ENCODE measurements at places on chromosomes 7 and 10.

DNA sequence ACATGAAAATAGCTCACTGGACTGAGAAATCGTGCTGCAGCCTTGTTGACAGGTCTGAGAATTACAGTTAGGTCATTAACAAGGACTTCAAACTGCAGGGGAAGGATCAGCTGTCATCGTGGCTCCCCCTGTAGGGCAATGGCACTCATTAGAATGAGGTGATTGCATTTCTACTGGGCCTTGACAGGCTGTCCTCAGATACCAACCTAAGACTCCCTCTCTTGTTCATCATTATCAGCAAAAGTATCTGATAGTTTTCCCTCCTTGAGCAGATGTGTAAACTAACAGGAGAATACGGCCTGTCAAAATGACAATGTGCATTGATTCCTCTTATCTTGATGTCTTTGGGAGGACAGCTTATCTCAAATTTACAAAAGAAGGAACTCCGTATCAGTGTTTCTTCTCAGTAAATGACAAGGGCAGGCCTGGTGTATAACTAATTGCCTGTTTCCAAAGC is 648.5 kb upstream of the LRRN3 start:
- peak; percentile 57 for DNase-seq

GRCh38 chr7:47300472-47301104 is 281.3 kb downstream of the TNS3 start:
- no peak for DNase-seq

DNA sequence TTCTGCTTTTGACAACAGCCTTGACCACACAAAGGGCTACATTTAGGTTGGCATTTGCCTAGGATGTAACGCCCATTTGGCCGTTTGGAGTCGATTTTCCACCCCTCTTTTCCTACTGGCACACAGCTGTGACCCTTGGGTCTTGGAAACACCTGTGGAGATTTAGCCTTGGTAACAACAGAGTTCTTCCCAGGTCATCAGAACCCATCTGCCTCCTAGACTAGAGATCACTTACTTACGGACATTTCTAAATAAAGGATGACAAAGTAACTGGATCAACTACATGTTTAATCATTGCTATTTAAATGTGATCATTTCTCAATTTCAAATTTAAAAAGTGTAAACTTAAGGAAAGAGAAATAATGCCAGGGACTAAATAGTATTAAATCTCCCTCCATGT is 42.0 kb upstream of the SVIL start:
- DNase-seq, result no peak

DNA sequence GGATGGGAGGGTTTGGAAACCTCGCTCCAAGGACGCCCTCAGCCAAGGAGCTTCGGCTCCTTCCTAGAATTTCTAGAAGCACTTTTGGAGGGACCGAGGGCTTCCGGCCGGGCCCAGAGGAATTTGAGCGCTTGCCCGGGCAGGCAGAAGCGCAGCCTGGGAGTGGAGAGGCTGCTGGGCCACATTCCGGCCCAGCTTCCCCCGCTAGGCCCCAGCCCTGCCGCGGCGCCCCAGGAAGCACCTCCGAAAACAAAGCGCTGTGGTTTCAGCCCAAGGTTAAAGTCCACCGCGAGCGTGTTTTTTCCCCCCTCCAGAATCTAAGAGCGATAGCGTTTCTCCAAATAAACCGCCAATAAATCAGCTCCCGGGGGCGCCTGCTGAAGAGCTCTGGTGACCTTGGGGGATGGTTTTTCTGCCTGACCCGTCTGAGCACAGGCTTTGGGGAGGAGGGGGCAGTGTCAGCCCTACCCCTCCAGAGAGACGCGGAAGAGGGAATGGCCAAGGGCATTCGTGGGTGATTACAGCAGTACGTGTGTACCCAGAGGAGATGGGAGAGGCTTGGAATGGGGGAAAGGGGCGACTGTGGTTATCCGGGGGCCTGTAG is 5.7 kb upstream of the TNRC18 start:
- DNase-seq, result peak; percentile 55

DNA sequence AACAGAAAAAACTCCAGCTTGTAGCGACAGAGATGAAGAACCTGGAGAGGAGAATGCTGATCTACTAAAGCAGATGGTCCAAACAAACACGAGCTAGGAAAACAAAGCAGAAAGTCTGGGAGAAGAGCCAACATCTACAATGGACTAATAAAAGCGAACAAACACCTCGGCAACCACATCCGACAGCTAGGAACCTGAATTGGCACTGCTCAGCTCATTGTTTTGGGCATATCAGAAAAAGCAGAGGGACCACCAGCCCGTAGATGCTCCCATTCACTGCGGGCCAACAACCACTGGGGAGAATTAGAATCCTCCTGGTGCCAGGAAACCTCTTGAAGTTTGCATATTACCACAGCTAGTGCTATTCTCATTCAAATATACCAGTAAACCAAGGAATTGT is 204.7 kb downstream of the NXPH1 start:
- no peak for DNase-seq

DNA sequence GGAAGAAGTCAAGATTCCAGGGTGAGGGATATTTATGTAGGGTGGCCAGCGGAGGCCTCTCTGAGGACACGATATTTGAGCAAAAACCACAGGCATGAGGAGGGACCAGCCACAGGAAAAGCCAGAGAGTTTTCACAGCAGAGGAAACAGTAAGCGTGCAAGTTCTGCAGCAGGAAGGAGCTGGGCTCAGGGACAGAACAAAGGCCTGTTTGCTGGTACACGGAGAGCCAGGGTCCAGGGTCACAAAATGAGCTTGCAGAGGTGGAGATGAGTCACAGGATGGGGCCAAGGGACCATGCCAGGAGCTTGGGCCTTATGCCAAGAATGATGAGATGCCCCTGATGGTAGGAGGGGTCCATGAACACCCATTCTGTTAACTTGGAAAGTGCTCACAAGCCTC is 283.5 kb downstream of the PLXNA4 start:
- peak; percentile 84 for DNase-seq

DNA sequence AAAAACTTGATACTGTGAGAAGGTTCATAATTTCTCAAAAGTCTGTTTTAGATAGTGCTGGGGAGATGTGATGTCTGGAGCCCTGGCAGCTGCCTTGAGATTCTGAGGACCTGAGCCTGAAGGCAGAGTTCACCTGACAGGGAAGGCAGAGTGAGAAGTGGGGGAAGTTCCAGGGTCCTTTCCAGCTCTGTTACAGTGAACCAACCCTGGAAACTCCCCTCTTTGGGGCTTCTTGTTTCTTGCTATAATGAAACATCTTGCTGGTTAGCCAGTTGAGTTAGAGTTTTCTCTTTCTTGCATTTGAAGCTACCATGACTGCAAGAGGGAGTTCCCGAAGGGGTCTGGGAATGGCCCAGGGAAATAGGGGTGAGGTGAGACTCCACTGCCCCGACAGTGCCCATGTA is 158.9 kb upstream of the TNRC18 start:
- DNase-seq, result no peak

GRCh38 chr10:90089719-90090118 is 388.3 kb downstream of the KIF20B start:
- DNase-seq, result peak; percentile 21

DNA sequence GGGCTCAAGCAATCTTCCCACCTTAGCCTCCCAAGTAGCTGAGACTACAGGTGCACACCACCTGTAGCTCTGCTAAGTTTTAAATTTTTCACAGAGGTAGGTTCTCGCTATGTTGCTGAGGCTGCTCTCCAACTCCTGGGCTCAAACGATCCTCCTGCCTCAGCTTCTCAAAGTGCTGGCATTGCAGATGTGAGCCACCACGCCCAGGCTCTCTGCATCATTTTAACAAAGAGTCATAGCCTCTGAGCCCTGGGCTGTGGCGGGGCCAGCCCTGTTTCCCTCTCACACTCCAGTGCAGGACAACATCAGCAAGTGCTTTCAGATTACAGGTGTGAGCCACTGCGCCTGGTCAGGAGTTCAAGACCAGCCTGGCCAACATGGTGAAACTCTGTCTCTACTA is 102.5 kb downstream of the COL26A1 start:
- DNase-seq, result no peak

DNA sequence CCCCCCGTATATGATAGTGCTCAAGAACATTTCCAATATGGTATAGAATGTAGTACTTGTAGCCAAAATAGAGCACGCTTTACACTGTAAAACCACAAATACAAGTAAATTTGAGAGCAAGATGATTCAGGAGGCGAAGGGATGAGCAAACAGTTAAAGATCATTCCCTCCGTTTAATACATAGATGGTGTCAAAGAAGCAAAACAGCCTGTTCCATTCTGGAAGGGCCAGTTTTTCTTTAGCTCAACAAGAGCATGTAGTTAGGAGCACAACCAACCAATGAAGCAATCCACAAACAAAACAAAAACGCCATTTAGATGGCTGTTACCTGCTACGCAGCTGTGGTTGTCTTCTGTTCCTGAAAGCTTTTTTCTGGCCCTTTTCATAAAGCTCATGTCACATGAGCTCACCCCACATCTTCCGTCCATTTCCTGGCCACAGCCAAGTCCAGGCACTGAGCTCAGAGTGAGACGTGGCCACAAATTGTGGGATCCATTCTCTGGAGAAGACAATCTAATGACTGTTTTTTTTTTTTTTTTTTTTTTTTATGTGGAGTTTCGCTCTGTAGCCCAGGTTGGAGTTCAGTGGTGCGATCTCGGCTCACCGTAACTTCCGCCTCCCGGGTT is 185.6 kb downstream of the FANK1 start:
- no peak for DNase-seq

DNA sequence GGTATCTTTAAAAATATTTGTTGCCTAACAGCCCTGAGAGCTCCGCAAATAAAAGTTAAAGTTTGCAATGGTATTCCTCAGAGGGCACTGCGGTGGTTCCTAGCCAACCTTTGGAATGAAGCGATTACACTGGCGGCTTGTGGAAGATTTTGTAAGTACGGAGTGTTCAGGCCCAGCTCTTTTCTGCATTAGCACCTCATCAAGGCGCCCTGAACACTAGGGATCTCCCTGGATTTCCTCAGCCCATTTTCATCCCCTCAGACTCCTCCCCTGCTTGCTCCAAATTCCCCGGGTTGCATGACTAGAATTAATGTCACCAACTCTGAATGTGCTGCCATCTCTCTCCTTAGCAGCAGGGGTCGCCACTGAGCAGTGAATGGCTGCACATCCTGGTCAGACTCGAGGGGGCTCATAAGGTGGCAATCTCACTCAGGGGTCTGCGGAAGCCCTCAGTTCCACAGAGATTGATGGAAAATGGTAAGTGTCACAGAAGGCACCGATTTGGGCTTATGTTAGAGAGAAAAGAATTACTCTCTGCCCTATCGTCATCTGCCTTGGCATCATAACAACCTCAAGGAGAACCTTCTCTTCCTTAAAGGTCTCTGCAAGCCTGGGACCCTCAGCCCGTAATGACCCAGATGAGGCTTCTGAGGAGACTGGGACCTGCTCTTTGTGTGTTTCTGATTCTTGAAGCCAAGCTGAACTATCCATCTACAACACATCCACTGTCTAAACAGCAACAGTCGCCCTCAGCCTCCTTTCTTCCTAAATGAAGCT is 262.8 kb upstream of the AOAH start:
- DNase-seq, result peak; percentile 58

GRCh38 chr10:90319188-90319914 is 538.5 kb downstream of the HTR7 start:
- peak; percentile 88 for DNase-seq

- no peak for DNase-seq
Measured at GRCh38 chr7:22731766-22732165, 4.8 kb downstream of the IL6 start.

DNA sequence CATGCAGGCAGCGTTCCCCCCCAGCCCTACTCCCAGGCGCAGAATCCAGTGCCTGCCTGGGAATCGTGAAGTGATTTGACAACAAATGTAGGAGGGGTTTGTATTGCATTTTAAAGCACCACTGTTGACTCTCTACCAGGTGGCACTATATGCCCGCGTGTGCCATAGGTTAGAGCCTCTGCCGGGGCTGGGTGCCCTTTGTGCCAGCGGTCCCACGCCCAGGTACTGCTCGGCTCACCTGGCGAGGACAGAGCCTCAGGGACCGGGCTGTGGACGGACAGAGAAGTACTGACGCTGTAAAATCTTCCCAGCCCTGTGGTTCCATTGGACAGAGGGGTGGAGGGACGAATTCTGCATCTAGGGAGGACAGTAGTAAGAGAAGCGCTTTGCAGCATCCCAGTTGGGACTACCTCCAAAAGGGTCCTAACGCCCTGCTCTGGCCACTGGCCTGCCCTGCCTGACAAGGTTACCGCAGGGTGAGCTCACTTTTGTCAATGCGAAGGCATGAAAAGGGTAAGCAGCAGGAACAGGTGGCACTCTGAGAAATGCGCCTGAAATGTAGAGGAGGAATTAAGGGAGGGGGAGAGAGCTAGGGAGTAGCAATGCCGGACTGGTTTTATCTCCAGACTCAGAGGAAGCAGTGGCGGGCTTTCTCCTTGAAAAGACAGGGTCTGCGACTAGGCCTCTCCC is 788 bp upstream of the CACNA2D1 start:
- DNase-seq, result no peak

DNA sequence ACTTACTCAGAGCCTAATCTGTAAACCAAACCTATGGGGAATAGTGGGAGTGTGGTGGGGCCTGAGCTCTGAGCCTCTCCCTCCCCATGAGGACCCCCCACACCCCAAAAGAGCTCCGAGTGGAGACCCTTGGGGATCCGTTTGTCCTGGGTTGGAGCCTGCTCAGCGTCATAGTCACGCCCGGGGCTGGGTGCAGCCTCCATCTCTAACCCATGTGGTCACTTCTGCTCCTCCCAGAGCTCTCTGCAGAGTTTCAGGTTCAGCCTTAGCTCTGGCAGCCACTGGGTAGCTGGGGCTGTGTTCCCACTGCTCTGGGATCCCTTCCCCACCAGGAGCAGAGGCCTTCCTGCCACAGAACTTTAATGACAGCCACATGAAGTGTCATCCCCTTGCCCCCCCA is 25.9 kb downstream of the PFKFB3 start:
- no peak for DNase-seq

DNA sequence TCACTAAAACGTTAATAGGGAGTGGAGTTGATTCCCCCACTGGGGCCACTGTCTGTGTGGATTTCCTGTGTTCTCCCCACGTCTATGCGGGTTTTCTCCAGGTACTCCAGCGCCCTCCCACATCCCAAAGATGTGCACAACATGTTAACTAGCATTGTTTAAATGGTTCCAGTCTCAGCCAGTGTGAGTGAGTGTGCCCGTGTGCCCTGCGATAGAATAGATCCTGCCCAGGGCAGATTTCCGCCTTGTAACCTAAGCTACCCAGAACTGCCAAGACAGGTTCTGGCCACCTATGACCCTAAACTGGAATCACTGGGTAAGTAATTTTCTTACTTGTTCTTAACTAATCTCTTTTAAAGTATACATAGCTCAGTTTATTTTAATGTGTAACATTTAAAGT is 58.5 kb downstream of the CCDC6 start:
- no peak for DNase-seq

Measured in fibroblast of skin of back (primary cell).